WERI-Rb-1 (cell line): ENCODE measurements at places on chromosomes 1 and 21.

- DNase-seq = no peak
These were observed 559 bp downstream of the BACH1 start for GRCh38 chr21:29299046-29299915.

DNA sequence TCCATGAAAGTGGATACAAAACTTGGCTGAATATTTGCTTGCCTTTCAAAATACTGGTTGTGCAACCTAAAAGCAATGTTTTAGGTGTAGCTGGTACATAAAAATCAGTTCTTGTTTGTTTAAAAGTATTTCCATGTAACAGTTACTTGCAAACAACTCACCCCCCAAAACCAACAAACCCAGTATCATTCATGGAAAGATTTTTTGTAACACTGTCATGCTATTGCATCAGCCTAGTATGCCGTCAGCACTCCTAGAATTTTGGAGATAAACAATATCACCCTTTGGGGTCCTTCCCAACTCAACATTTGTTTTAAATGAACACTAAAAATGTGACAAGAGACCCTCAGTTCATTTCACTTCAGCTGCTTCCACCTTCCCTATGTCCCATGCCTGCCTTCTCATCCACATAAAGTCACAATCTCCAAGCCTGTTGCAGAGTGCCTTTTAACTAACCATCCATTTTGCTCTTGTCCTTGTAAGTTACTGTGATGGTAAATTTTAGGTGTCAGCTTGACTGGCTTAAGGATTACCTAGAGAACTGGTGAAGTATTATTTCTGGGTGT, 425.3 kb downstream of the DUSP10 start:
- no peak for DNase-seq

GRCh38 chr1:30618335-30618747, 105.0 kb downstream of the MATN1 start:
- DNase-seq = no peak

DNA sequence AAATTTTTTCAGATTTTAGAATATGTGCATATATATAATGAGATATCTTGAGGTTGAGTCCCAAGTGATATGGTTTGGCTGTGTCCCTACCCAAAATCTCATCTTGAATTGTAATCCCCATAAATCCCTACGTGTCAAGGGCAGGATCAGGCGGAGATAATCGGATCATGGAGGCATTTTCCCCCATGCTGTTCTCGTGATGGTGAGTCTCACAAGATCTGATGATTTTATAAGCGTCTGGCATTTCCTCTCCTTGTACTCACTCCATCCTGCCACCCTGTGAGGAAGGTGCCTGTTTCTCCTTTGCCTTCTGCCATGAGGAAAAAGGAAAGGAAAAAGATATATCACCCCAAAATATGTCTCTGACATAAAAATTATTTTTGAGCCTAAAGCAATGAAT, 64.6 kb downstream of the TOR3A start:
- peak; percentile 93 for DNase-seq

DNA sequence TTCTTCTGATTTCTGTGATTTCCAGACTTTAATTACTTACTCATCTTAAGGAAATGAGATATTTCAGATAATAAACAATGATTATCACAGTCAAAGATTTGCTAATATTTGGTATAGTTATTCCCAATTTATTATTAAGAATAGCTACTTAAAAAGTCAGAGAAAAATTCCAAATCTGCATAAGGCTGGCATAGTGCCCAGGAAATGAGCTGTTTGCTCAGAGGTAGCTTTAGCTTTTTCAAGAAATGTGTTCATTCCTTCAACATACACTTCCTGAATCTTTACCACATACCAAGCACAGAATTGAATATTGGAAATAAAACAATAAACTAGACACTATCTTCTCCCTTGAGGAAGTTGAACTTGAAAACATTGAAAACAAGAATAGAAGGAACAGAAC, 44.3 kb upstream of the KCNK1 start:
- DNase-seq = no peak
